ENCODE measurements at places on chromosomes 4 and X.

DNA sequence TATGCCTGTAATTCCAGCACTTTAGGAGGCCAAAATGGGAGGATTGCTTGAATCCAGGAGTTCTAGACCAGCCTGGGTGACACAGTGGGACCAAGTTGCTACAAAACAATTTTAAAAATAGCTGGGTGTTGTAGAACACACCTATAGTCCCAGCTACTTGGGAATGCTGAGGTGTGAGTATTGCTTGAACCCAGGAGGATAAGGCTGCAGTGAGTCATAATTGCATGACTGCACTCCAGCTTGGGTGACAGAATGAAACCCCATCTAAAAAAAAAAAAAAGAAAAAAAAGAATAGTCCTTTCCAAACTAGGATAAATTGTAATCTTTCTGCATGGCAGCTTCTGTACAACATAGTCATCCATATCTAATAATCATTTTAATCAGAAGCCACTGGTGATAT is 270.1 kb upstream of the INTU start:
- no peak for DNase-seq

GRCh38 chr4:158042591-158043030 is 130.2 kb downstream of the GASK1B start:
- DNase-seq, result no peak

GRCh38 chr4:76620723-76621468 is 185.9 kb downstream of the SHROOM3 start:
- DNase-seq, result no peak

- no peak for DNase-seq
Observed at GRCh38 chr4:143054971-143055370, 129.7 kb upstream of the USP38 start.

DNA sequence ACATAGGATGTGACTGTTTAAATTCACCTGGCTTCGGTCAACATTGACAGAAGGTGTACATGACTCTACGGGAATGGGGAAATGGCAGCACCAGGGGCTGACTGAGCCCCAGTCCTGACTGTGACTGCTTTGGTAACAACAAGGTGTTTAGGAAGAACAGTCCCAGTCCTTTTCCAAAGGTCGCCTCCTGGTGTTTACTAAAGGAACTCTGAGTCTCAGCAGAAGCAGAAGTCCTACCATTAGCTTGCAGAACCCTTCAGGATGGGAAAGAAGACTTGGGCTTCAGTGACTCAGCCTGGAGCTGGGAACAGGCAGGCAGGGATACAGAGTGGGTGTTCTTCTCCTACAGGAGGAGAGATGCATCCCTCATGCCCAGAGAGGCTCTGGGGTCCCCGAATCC is 103.3 kb downstream of the MGST2 start:
- no peak for DNase-seq

- DNase-seq, result no peak
Observed at GRCh38 chr4:181755846-181756245, 487.4 kb upstream of the TENM3 start.

DNA sequence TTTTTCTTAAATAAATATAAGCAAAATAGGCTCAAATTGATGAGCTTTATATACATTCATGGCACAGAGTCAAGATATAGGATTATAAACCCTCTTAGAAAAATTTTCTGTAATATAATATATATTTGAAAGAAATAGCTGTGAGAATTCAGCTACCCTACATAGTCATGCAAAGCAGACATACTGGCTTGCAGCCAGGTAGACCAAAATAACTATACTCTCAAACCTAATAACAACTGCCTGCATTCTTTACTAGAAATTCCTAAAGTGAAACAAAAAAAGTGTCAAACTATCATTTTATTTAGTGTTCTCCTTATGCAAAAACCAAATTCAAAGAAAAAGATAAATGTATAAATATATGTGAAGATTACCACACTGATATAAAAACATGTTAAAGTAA is 1390.2 kb downstream of the C4orf33 start:
- DNase-seq, result no peak

GRCh38 chr4:2356123-2357069 is 62.0 kb downstream of the ZFYVE28 start:
- no peak for DNase-seq
